ENCODE measurements at places on chromosomes 13 and 19.

DNA sequence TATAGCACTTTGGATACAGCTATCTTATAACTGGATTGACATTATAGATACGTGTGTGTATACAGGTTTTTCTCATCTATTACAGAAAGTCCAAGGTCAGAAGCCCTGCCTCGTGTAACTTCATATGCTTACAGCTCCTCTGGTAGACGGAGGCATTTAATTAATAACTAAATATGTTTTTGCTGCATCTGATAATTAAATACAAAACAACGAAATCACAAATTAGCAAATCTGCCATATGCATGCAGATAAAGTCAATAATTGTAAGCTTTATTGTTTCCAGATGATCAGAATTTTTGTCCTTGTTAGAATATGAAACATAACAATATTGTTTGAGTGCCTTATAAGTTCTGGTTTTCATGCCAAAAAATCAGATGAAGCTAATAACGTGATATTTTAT, 717.7 kb downstream of the LIG4 start:
- DNase-seq, result no peak

DNA sequence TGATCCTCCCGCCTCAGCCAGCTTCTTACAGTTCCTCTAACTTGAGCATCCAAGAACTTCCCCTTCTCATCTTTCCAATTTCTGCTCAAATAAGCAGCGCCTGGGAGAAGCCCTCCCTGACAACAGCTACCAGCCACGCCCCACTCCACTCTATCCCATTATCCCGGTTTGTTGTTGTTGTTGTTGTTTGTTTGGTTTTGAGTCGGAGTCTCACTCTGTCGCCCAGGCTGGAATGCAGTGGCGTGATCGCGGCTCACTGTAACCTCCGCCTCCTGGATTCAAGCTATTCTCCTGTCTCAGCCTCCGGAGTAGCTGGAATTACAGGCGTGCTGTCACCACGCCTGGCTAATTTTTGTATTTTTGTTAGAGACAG, 822 bp upstream of the PTPRS start:
- DNase-seq, result no peak

GRCh38 chr13:32530841-32531253, 7.7 kb downstream of the N4BP2L2 start:
- no peak for DNase-seq

DNA sequence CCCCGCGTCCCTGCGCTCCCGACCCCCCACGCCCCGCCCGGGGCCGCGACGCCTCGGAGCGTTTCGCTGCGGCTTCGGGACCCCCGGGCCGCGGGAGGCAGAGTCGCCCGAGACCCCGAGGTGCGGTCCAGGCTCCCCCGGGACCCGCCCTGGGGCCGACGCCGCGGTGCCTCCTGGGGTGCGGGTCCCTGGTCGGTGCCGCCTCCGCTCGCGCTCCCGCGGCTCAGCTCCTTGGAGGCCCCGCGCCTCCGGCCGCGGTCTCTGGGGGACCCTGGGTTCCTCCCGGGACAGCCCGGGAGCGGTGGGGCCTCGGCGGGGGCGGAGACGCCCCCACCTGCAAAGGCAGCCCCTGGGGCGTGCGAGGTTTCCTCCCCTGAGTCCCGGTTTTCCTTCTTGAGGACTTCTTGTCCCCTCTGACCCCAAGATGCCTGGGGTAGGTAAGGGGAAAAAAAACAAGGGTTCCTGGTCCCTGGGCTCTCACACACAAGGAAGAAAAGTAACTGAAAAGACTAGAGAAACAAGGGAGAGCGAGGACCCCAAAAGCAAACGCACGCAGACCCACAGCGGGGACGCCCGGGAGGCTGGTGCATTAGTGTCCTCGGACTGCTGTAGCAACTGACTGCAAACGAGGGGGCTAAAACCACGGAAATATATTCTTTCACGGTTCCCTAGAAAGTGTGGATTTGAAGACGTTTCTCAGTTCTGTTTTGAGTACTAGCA, 740 bp downstream of the ZNF555 start:
- DNase-seq, result no peak

DNA sequence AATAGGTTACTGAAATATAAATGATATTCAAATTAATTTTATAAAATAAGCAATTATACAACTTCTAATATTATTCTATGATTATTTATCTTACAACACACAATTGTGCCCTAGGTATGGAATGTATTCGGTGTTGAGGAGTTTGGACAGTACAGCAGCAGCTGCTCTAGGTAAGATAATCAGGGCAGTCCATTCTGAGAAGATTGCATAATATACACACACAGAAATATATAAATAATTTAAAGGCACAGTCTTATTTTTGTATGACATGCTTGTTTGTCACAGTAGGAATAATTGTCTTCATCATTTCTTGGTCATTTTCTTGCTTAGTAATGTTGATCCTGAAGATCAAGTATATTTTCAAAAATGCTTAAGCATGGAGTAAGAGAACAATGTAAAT, 849.4 kb upstream of the MIR17HG start:
- DNase-seq, result no peak

DNA sequence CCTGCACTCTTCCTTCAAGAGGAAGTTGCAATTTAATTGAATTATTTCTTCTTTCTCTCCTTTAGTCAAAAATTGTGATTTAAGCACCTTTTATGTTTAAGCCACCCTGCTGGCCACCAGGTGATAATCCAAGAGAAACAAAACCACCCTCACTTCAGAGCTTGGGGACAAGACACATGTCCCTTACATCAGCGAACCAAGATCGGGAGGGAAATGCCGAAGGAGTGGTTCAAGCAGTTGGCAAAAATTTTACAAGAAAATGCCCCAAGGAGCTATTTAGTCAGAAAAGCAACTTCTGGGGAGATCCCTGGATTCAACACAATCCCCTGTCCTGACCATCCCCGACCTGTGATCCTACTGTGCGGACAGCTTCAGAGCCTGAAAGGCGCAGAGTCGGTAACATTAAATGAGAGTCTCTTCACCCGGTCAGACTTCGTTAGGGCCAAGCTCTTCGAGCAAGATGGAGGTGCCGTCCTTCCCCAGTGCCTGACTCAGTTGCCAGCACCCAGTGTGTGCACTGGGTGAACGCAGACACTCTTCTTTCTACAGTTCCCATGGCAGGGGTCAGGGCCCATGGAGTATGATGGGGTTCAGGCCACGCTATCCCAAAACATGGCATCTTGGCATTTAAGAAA, 78.6 kb upstream of the TM9SF2 start:
- DNase-seq, result no peak
